ENCODE measurements at places on chromosomes 12 and 14.

DNA sequence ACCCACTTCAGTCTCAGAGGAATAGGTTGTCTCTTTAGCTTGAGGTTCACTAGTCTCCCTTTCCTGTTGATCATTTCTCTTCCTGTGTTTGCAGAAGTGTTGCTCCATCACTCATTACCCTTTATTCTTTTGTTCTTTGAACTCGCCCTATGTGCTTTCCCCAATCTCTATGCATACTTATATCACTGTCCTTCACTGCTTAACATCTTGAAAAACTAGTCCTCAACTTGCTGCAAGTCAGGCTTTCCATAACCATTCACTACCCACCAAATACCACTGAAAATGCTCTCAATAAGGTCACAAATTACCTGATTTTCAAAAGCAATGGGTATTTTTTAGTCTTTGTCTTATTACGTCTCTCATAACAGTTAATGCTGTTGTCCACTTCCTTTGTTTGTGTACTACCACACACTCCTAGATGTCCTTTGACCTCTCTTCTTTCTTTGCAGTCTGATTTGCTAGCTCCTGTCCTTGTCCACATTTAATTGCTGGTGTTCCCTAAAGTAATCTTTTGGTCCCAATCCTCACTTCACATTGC, 80.8 kb downstream of the RIC8B start:
- DNase-seq = no peak
- no peaks in the 10 kb centered on the region for H3K27me3 ChIP-seq
- H3K36me3 ChIP-seq = no peaks in the 10 kb centered on the region

DNA sequence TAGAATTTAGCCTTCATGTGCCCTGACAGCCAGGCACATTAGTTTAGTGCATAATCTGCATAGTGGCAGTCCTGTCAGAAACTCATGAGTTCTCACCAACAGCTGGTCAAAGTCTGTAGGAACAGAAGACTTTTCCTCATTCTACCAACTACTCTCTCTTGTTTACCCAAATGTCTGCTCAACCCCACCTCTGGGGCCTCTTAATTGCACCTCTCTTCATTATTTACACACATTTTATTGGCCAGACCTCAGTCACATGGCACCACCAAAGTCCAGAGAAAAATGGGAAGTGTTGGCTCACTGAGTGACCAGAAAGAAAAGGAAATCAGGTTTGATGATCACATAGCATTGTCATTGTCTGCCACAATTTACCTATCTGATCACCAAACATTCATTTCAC, 114.6 kb upstream of the PLXNC1 start:
- DNase-seq = no peak
- no peaks in the 10 kb centered on the region for H3K36me3 ChIP-seq
- H3K27me3 ChIP-seq = no peaks in the 10 kb centered on the region
- H3K4me1 ChIP-seq = no peaks in the 10 kb centered on the region
- H3K4me3 ChIP-seq = no peak overlapping the region

- DNase-seq = no peak
- no peak overlapping the region for H3K4me3 ChIP-seq
- H3K27ac ChIP-seq = no peak overlapping the region
- peaks cover 5% of the 10 kb centered on the region for H3K4me1 ChIP-seq
- no peaks in the 10 kb centered on the region for H3K36me3 ChIP-seq
These were observed 160.2 kb downstream of the DAD1 start for GRCh38 chr14:22428700-22429291.

GRCh38 chr12:90978117-90978770, 23.3 kb upstream of the CCER1 start:
- H3K4me1 ChIP-seq = no peaks in the 10 kb centered on the region
- H3K36me3 ChIP-seq = no peaks in the 10 kb centered on the region

- no peak overlapping the region for H3K27ac ChIP-seq
- H3K4me3 ChIP-seq = no peak overlapping the region
- H3K36me3 ChIP-seq = no peaks in the 10 kb centered on the region
- H3K27me3 ChIP-seq = no peaks in the 10 kb centered on the region
- no peaks in the 10 kb centered on the region for H3K4me1 ChIP-seq
- no peak for DNase-seq
These were observed 11.5 kb downstream of the PTGER2 start for GRCh38 chr14:52325630-52326029.

DNA sequence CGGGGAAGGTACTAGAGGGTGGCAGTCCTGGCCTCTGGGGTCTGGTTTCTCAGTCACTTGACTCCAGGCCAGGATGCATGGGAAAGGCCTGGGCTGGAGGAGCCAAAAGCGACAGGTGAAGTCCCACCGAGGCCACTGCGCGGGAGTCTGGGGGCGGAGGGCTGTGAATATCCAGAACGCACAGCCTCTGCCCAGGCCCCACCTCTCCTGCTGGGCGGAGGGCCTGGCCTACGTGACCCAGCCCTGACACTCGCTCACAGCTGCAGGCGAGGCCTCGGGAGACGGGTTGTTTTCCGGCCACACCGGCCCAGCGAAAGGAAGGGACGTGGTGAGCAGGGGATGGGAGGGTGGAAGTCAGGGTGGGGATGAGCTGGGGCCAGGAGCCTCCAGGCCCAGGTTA, 91.2 kb downstream of the RFLNA start:
- no peaks in the 10 kb centered on the region for H3K27me3 ChIP-seq
- peaks cover 5% of the 10 kb centered on the region for H3K36me3 ChIP-seq
- peaks cover 13% of the 10 kb centered on the region for H3K4me1 ChIP-seq
- H3K27ac ChIP-seq = peak overlapping the region; percentile 12

GRCh38 chr12:107761502-107761904, 566 bp upstream of the PRDM4 start:
- H3K36me3 ChIP-seq = no peaks in the 10 kb centered on the region
- no peaks in the 10 kb centered on the region for H3K27me3 ChIP-seq
- H3K4me1 ChIP-seq = no peaks in the 10 kb centered on the region
- H3K4me3 ChIP-seq = peak overlapping the region; percentile 82

DNA sequence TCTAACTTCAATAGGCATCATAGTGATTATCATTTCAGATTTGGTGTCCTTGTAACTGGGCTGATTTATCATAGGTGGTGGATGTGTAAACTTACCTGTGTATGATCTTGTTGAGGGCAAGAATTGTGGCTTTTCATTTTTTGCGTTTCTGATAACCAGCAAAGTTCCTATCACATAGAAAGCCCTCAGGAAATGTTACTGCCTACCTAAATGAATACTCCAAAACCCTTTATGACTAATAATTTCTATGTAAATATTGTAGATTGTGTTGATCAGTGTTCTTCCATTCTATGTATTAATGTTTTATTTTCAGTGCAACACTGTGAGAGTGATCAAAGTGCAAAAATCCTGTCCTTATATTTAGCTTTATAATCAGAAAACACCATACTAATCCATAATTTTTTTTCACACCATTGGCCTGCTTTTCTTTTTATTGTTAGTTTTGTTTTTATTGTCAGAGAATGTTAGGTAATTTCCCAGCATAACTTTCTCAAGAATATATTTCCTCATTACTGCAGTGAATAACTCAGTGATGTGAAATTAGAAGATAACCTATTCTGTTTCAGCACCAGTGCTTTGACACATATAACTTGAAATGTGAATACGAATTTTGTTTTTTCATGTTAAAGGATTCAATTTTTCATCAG, 94.1 kb downstream of the GPHN start:
- no peak overlapping the region for H3K4me3 ChIP-seq
- H3K27me3 ChIP-seq = no peaks in the 10 kb centered on the region
- no peak overlapping the region for H3K27ac ChIP-seq

DNA sequence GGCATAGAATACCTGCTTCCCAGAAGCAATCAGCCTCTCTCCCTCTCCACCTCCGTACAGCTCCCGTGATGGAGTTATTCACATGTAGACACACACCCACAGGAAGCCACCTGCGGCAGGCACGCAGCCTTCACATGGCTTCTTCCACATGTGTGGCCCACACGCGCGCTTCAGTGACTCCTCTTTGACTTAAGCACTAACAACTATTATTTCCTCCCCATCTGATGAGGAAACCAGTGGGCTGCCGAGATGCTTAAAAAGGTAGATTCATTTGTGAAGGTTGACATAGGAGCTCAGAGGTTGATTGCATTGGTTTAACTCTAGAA, 69.3 kb downstream of the PRMT8 start:
- H3K36me3 ChIP-seq = no peaks in the 10 kb centered on the region
- H3K27ac ChIP-seq = no peak overlapping the region
- no peak overlapping the region for H3K4me3 ChIP-seq
- no peak for DNase-seq

Measured in colonic mucosa (tissue), 4 donors.